Kidney epithelial cell (primary cell): ENCODE measurements at places on chromosomes 11 and 22. TPM values are rescaled to one million over a fixed set of nuclear protein-coding genes. Genes with fewer than 3 reads are reported as not detected.

Gene MPZL2
- 12.1 and 13.1 TPM in 2 replicates for total RNA-seq

Gene HBG1
- not detected in 2 replicates for total RNA-seq

Gene POLDIP3
- 29.7 and 34.7 TPM in 2 replicates for total RNA-seq

Gene CRYBB2
- not detected in 2 replicates for total RNA-seq

Gene MS4A1
- not detected in 2 replicates for total RNA-seq

Gene CCDC81
- total RNA-seq, result not detected in 2 replicates

Gene SYT8
- 0.17 TPM in 1 of 2 replicates, not detected in the other for total RNA-seq

Gene ELMOD1
- total RNA-seq, result 0.07 and 0.21 TPM in 2 replicates

Gene FGF3
- total RNA-seq, result not detected in 2 replicates

Gene HBB
- not detected in 2 replicates for total RNA-seq

Gene POTEH
- total RNA-seq, result not detected in 2 replicates

Gene CLCF1
- 33.1 and 34.3 TPM in 2 replicates for total RNA-seq

Gene NLRP14
- not detected in 2 replicates for total RNA-seq

Gene FOLR2
- total RNA-seq, result not detected in 2 replicates

Gene BTBD18
- total RNA-seq, result not detected in 2 replicates

Gene CALCA
- 1.8 and 6.0 TPM in 2 replicates for total RNA-seq

Gene DEFB131B
- total RNA-seq, result not detected in 2 replicates

Gene CEP57
- total RNA-seq, result 44.8 and 51.8 TPM in 2 replicates

Gene STK33
- total RNA-seq, result 14.9 and 15.7 TPM in 2 replicates

Gene C11orf42
- total RNA-seq, result not detected in 2 replicates

Gene OR10A2
- total RNA-seq, result not detected in 2 replicates

Gene MUC6
- under 0.01 TPM in 1 of 2 replicates, not detected in the other for total RNA-seq

Gene GGTLC2
- not detected in 2 replicates for total RNA-seq

Gene C11orf16
- not detected in 2 replicates for total RNA-seq

Gene CNIH2
- 0.04 and 0.21 TPM in 2 replicates for total RNA-seq

Gene MAPK8IP2
- total RNA-seq, result 0.84 and 1.0 TPM in 2 replicates

Gene OR51B2
- not detected in 2 replicates for total RNA-seq

Gene TMPRSS13
- total RNA-seq, result 1.6 TPM in 1 of 2 replicates, not detected in the other

Gene LRRC74B
- not detected in 2 replicates for total RNA-seq

Gene OR5P2
- total RNA-seq, result not detected in 2 replicates

Gene MS4A4A
- total RNA-seq, result 0.27 TPM in 1 of 2 replicates, not detected in the other

Gene MYO7A
- 0.17 and 0.89 TPM in 2 replicates for total RNA-seq
